ENCODE measurements at places on chromosomes 3 and 15. TPM values are rescaled to one million over a fixed set of nuclear protein-coding genes. Genes with fewer than 3 reads are reported as not detected.

GRCh38 chr3:63886858-63887257 lies 23.2 kb downstream of the ATXN7 start:
- H3K27ac ChIP-seq: no peak overlapping the region
- H3K27me3 ChIP-seq: no peaks in the 10 kb centered on the region
- H3K4me3 ChIP-seq: no peak overlapping the region
- H3K4me1 ChIP-seq: no peaks in the 10 kb centered on the region
- no peaks in the 10 kb centered on the region for H3K36me3 ChIP-seq

DNA sequence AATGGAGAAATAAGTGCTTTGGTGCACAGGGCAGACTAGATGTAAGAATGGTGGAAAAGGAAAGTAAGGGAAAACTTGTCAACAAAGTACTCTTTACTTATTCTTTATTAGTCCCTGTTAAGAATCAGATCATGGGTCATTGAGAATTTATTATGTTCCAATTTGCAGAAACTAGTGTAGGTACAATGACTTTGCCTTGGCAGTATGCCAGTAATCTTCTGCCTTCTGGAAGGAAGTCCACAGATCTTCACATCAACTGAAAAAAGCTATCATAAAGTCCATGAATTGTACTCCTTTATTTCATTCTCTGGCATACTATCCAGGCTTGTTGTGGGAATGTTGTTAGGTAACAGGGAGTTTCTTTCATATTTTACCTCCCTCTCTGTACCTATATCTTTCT lies 88.2 kb upstream of the FLNB start:
- no peak overlapping the region for H3K27ac ChIP-seq
- H3K4me3 ChIP-seq: no peak overlapping the region
- no peaks in the 10 kb centered on the region for H3K4me1 ChIP-seq
- no peaks in the 10 kb centered on the region for H3K27me3 ChIP-seq

Gene PIF1
- 0.07 TPM for polyA plus RNA-seq

Gene CCDC50
- polyA plus RNA-seq: 8.6 TPM

Gene TRAK1
- polyA plus RNA-seq: 3.9 TPM

GRCh38 chr3:181230258-181230657 lies 240.7 kb upstream of the DNAJC19 start:
- no peaks in the 10 kb centered on the region for H3K27me3 ChIP-seq
- DNase-seq: no peak
- H3K36me3 ChIP-seq: no peaks in the 10 kb centered on the region
- no peak overlapping the region for H3K27ac ChIP-seq

- H3K4me3 ChIP-seq: no peak overlapping the region
- no peaks in the 10 kb centered on the region for H3K4me1 ChIP-seq
- H3K27me3 ChIP-seq: no peaks in the 10 kb centered on the region
- no peaks in the 10 kb centered on the region for H3K36me3 ChIP-seq
- H3K27ac ChIP-seq: no peak overlapping the region
- DNase-seq: no peak
Measured at GRCh38 chr3:119530456-119530855, 29.0 kb downstream of the CD80 start.

DNA sequence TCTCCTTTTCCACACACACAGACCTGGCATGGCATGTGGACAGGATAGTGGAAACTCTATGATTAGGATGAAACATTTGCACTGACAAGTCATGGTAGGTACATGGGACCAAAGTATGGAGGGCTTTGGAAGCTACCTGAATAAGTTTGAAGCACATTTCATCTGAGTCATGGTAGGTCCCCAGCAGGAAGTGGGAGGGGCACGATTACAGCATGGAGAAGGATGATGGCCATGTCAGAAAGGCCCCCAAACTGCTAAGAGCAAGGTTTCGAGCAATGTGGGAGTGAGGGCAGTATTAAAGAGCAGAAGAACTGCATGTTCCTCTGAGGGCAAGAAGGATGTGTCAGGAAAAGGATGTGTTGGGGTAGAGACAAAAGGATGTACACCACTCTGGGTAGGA lies 51.5 kb upstream of the CSTA start:
- no peak overlapping the region for H3K27ac ChIP-seq
- peak; percentile 23 for DNase-seq
- no peaks in the 10 kb centered on the region for H3K27me3 ChIP-seq
- H3K4me1 ChIP-seq: peaks cover 17% of the 10 kb centered on the region

Gene RRP9
- 24.3 TPM for polyA plus RNA-seq

- peaks cover 7% of the 10 kb centered on the region for H3K27me3 ChIP-seq
- H3K36me3 ChIP-seq: no peaks in the 10 kb centered on the region
- H3K27ac ChIP-seq: no peak overlapping the region
- no peaks in the 10 kb centered on the region for H3K4me1 ChIP-seq
- no peak overlapping the region for H3K4me3 ChIP-seq
- no peak for DNase-seq
Measured at GRCh38 chr3:30750967-30751366, 143.5 kb downstream of the GADL1 start.

Gene PPM1M
- 55.5 TPM for polyA plus RNA-seq

- no peak overlapping the region for H3K27ac ChIP-seq
- H3K27me3 ChIP-seq: no peaks in the 10 kb centered on the region
- H3K4me1 ChIP-seq: peaks cover 27% of the 10 kb centered on the region
- DNase-seq: no peak
- H3K4me3 ChIP-seq: peak overlapping the region; percentile 9
Measured at GRCh38 chr3:177089110-177089509, 108.2 kb downstream of the TBL1XR1 start.

Gene CASR
- polyA plus RNA-seq: not detected

Gene GATM
- 1.0 TPM for polyA plus RNA-seq

Measured in CD4-positive, CD25-positive, alpha-beta regulatory T cell (primary cell).